Activated CD4-positive, alpha-beta T cell treated with anti-CD3 and anti-CD28 coated beads for 4 hours (primary cell): ENCODE measurements at places on chromosomes 16 and 17.

DNA sequence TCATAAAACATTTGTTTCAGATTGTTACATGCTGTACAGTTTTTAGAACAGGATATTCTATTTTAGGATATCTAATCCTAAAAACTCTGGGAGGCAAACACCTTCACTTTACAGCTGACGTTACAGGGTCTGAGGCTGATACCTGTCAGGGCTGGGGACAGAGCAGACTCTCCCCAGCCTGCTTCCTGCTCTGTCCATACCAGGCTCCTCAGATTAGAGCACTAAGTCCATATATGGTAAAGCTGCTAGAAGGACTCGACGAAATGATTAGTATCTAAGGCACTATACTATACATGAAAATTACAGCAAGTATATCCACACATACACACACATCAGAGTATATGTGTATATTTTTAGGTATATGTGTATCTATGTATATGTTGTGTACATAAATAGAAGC is 125.2 kb downstream of the ZFHX3 start:
- no peak for DNase-seq

GRCh38 chr16:2029350-2029749 is 2.6 kb downstream of the NHERF2 start:
- DNase-seq, result no peak

- peak; percentile 53 for DNase-seq
These were observed 284.5 kb downstream of the MAF start for GRCh38 chr16:79316004-79316458.

DNA sequence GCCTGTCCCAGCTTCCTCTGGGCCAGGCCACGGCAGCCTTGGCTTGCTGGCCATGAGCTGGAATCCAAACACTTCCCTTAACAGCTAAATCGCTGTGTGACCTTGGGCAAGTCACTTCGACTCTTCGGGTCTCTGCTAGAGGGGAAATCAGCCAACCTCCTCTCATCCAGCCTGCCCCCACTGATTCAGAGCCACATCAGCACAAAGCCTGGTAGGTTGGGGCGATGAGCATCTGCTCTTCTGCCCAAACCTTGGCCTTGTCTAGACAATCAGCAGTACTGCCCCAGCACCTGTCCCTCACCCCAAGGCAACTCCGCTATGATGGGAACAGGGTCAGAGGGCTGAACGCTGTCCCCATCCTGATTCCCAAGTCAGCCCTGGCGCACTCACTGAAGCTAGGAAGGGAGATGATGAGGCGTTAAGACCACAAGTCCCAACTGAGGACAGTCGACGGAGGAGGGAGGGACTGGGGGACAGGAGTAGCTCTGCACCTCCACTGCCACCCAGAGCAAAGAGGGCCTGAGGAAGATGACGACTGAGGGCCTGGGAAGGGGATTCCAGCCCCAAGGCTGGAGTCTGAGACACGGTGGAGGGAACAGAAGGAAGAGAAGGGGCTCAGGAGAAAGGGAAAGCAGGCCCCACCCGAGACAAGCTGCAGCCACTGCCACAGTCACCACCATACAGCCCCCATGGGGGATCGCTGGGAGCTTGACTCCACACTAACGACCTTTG is 1.3 kb downstream of the CLUH start:
- peak; percentile 7 for DNase-seq

- no peak for DNase-seq
These were observed 1.2 kb downstream of the FAAP100 start for GRCh38 chr17:81550830-81551457.

- no peak for DNase-seq
These were observed 41.3 kb upstream of the ZCCHC14 start for GRCh38 chr16:87534030-87534653.

DNA sequence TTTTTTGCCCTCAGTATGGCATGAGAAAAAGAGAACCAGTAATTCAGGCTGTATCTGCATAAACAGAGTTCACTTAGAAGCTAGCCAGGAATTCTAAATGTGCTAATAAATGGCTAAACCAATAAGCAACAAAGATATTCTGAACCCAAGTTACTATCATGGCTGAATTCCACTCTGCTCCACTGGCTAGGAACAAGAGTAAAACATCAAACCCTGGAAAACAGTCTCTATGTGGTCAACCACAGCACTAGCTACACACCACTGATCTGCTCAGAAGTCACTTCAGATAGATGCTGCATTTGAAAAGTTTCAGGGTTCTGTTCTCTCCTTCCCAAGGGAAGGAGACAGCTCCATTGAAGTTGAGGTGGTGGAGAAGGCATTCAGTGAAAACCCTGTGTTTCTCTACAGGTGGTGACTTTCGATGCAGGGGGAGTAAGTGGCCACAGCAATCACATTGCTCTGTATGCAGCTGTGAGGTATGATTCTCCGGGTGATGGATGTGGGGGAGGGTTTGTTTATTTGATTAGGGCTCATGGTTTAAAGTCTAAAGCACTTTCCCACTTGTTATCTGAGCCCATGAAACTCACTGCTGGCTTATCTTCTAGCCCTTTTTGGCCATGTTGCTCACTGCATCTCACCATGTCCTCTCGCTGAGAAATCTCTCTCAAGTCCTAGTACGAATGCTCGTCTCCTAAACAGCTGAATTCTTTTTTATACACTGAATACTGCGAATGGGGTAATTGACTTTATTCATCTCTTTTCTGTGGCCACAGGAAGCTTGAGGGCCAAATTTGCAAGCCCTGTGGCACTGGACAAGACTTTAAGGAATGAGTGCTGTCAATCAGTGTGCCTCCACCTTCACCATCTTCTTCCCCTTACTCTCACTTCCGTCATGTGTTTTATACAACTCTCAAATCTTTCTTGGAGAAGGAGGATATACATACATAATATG is 39.9 kb downstream of the CENPV start:
- no peak for DNase-seq

- DNase-seq, result peak; percentile 76
These were observed 118.2 kb upstream of the SMURF2 start for GRCh38 chr17:64780096-64781013.
